NCI-H774 (cell line): ENCODE measurements at places on chromosomes 16 and 17.

DNA sequence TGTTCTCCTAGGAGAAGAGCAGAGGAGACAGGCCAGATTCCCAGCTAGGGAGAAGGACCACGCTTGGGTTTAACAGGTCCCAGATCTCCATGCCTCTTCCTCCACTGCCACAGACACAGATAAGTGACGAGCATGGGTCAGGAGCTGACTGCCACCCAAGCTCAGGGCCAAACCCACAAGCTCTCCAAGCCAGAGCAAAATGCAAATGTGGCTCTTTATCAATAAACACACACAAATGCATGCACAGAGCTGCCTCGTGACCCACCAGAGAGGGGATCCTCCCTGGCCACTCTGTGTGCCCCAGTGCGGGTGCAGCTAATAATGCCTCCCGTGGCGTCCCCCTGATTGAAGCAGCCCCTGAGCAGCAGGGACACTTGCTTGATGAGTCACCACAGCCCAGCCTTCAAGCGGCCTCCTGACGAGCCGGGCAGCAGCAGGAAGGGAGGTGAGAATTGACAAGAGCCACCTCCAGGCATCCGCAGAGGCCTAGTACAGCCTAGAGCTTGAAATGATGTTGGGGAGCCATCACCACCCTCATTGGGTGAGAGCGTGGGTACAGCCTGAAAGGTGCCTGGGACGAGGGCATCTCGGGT is 143.9 kb downstream of the CCDC182 start:
- DNase-seq: no peak

DNA sequence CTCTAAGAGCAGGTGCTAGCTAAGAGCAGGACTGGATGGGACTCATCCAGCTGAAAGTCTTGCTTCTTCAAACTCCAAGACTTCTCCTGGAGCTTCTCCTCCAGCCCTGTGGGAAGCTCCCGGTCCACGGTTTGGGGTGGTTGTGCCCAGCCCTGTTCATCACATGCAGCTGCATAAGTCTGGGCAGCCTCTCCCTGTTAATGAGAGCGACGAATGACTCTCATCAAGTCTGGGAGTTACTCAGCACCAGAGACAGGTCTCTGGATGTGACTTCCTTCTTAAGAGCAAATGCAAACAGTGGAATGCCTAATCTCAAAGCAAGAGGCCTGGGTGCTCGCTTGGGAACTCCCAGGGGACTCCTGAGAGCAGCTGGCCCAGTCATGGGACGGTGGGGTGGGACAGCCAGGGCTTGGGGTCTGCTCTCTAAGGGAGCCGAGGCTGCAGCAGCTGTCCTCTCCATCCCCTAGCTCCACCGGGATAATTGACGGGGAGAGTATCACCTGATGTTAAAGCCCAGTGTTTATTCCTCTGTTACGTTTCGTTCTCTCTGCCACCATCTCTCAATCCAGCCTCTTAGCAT is 35.3 kb upstream of the CRHR1 start:
- no peak for DNase-seq

DNA sequence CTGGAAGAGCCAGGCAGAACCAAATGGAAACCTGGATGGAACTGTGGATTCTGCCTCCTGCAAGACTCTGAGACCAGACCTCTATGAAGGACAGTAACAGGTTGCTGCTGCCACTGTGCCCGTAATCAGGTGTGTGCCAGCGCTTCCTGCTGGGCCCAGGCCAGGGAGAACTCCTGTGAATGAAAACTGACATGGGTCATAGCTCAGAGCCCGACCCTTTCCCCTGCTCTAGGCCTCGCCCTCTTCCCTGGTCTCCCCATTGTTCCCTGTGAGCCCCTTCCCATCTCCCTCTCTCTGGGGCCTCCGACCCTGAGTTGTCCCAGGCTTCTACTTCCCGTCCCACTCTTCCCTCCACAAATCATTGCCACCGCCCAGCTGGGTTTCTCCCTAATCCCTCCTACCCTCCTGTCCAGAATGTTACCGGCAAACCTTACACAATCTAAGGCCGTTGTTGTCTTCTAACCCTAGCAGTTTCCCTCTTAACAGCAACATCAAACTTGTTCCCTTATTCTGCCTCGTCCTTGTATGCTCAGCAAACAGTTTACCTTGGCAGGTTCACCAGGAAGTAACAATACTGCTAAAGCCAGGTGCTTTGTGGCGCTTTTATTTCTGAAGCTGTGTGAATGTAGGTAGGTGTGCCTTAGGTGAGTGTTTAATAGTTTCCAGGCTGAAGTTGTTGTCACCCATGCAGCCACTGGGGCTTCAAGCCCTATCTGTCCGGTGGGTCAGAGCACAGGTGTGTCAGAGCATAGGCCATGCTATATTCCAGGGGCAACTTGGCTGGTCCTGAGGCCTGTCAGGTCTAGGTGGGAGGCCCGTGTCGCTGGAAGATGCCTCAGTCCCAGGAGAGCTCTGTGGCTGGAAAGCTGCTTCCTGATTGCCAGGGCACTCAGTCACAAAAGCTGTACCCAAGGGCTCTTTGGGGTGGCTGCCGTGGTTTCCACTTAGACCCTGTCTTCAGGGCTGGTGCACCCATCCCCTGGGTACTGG is 32.0 kb downstream of the SMPD3 start:
- DNase-seq: peak; percentile 80

GRCh38 chr16:58970775-58971174 is 236.7 kb upstream of the GOT2 start:
- DNase-seq: no peak

GRCh38 chr16:60061396-60061795 is 1327.3 kb upstream of the GOT2 start:
- DNase-seq: no peak

DNA sequence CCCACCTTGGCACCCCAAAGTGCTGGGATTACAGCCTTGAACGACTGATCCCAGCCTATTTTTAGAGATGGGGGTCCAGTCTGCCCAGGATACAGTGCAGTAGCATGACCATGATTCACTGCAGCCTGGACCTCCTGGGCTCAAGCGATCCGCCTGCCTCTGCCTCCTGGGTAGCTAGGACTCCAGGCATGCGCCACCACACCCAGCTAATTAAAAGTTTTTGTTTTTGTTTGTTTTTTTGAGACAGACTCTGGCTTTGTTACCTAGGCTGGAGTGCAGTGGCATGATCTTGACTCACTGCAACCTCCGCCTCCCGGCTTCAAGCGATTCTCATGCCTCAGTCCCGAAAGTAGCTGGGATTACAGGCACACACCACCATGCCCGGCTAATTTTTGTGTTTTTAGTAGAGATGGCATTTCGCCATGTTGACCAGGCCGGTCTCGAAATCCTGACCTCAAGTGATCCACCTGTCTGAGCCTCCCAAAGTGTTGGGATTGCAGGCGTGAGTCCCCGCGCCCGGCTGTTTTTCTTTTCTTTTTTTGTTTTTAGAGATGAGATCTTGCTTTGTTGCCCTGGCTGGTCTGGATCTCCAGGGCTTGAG is 2.3 kb upstream of the PAFAH1B1 start:
- no peak for DNase-seq

GRCh38 chr16:72620853-72621252 is 427.1 kb downstream of the ZFHX3 start:
- no peak for DNase-seq

DNA sequence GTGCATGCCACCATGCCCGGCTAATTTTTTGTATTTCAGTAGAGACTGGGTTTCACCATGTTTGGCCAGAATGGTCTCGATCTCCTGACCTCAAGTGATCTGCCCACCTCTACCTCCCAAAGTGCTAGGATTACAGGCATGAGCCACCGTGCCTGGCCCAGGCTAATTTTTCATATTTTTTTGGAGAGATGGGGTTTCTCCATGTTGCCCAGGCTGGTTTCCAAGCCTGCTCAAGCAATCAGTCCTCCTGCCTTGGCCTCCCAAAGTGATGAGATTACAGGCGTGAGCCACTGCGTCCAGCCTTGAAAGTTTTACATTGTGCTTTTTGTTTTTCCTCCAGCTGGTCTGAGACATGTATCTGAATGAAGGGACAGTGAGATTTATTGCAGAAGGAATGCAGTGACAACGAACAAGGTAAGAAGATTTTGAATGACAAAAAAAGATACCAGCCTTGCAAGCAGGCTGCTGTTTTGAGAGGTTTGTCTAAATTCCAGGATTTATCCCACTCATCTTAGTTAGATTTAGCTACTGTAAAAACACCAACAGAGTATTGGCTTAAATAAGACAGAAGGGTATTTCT is 3.4 kb upstream of the ENGASE start:
- no peak for DNase-seq

DNA sequence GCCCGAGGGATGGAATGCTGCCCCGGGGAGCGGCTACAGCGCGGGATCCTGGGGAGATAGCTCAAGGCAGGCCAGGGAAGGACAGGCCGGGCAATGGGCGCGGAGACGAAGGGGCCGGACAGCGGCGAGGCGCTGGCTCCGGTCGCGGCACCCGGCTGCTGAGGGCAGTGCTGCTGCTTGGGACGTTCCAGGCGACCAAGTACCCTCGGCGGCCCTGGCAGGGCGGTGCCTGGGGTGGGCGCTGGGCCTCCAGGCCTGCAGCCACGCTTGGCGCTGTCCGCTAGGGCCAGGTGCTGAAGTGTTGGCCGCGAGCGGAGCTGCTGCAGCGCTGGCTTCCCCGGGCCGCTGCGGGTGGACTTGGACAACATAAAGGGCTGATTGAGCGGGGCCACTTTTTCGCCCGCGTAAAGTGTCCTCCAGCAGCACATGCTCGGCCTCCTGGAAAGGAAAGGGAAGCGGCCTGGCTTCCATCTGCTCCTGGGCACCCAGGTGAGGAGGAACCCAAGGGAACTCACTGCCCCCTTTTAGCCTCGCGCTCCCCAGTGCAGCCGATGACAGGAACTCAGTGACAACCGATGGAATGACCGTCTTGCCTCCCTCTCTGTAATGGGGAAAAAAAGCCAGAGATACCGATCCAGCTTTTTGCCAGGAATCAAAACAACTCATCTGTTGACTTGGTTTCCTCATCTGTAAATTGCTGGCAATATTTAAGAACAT is 23.7 kb downstream of the CLEC3A start:
- no peak for DNase-seq

DNA sequence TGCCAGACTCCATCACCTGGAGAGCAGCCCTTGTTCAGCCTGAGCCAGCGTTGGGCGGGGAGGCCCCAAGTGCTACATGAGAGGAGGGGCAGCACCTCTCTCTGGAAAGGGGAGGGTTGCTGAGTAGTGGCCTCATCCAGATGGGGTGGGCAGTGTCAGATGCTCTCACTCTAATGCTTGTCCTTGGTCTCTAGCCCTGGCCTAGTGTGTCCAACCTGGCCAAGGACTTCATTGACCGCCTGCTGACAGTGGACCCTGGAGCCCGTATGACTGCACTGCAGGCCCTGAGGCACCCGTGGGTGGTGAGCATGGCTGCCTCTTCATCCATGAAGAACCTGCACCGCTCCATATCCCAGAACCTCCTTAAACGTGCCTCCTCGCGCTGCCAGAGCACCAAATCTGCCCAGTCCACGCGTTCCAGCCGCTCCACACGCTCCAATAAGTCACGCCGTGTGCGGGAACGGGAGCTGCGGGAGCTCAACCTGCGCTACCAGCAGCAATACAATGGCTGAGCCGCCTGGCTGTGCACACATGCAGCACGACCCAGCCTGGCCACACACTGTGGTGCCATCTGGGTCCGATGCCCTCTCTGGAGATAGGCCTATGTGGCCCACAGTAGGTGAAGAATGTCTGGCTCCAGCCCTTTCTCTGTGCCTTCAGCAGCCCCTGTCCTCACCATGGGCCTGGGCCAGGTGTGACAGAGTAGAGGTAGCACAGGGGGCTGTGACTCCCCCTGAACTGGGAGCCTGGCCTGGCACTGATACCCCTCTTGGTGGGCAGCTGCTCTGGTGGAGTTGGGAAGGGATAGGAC is 4.3 kb downstream of the CTRL start:
- no peak for DNase-seq

- no peak for DNase-seq
These were observed 323.0 kb upstream of the TBX2 start for GRCh38 chr17:61076621-61077031.

- DNase-seq: peak; percentile 50
These were observed 23.0 kb upstream of the CHMP6 start for GRCh38 chr17:80968602-80969029.

GRCh38 chr17:9256361-9256750 is 235.0 kb downstream of the NTN1 start:
- DNase-seq: no peak
